ENCODE measurements at places on chromosomes 4 and X.
A peak's percentile ranks its signal among the peaks of the same experiment; 100 is the strongest.

- DNase-seq: no peak
These were observed 69.8 kb upstream of the RAI2 start for GRCh38 chrX:17930850-17931249.

DNA sequence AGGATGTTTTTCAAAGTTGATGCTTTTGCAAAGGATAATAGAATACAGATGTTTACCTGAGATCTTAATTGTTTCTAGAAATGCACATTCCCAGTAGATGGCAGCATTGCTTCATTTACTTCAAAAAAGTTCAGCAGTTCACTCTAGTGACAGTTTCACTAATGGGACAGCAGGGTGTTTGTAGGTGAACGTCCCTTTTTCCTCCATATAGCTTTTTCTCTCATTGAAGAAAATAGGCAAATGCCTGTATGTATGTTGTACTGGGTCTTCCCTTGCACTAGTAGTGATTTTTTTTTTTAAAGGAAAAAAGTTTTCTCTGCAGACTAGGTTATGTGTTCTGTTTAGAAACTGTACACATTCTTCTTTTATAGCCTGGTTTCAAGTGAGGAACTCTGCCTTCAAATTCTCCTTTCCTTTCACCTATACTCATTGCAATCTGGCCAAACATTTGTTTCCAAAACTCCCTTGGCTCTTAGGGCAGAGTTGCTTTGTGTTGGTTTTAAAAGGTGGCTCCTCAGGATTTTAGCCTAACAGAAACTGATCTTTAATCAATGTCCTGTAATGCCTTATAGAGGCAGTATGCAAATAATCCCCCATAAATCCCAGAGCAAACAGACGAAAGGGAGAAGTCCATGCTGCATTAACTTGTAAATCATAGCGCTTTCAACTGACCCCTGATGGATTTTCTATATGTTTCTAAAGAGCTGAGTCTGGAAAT lies 86.3 kb downstream of the EGF start:
- DNase-seq: peak; percentile 65

- DNase-seq: no peak
These were observed 34.2 kb downstream of the LDB2 start for GRCh38 chr4:16864199-16864598.

- DNase-seq: peak; percentile 9
These were observed 5.8 kb downstream of the PAPSS1 start for GRCh38 chr4:107714256-107714655.

- no peak for DNase-seq
These were observed 70.4 kb downstream of the LDB2 start for GRCh38 chr4:16827794-16828724.

GRCh38 chr4:2811830-2812611 lies 19.1 kb downstream of the SH3BP2 start:
- peak; percentile 78 for DNase-seq

DNA sequence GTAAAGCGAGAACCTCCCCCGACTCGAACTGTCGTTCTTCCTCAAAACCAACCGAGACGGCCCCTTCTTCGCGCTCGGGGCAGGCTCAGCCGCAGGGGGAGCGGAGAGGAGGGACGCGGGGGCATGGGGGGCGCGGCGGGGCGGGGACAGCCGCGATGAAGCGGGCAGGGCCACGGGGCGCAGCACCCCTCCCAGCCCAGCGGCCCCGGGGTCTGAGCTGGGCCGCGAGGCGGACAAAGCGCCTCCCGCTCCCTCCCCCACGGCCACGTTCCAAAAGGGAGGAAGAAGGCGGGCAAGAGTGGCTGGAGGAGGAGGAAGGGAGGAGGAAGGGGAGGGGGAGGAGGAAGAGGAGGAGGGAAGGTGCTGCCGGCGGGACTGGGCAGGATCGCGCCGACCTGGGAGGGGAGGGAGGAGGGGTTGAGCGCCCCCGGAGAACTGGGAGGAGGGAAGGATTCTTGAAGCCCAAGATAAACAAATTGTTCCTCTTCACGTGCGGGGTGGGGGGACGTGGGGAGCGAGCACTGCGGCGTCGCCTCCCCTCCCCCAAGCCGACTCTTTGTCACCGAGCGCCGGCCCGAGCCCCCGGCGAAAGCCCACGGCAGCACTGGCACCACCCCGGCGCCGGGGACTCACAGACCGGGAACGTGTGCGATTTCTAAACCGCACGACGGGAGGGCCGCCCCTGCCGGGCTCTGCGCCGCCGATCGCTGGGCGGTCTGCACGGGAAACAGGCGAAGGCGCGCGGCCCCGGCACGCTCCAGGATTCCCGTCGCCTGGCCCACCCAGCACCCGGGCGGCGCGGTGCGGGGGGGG lies 2.9 kb downstream of the MAML3 start:
- peak; percentile 93 for DNase-seq

GRCh38 chr4:128292349-128292748 lies 4.7 kb upstream of the PGRMC2 start:
- no peak for DNase-seq

DNA sequence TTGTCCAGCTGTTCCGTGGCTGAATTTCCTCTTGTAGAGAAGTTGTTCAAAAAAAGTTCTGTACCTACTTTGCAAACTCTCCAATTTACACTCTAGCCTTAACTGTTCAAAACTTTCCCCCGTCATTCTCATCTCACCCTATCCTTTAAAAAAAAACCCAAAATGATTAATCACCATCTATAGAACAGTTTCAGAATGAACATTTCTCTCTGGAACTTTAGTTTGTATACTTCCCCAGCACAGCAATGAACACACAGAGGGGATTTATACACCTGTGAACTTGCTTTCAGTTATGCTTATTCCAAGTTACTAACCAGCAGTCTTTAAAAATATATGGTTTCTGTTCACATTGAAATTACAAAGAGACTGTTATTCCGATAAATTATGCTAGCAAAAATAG lies 1.2 kb downstream of the GEMIN8 start:
- DNase-seq: no peak

GRCh38 chrX:135185795-135186443 lies 14.7 kb upstream of the CT55 start:
- peak; percentile 56 for DNase-seq

DNA sequence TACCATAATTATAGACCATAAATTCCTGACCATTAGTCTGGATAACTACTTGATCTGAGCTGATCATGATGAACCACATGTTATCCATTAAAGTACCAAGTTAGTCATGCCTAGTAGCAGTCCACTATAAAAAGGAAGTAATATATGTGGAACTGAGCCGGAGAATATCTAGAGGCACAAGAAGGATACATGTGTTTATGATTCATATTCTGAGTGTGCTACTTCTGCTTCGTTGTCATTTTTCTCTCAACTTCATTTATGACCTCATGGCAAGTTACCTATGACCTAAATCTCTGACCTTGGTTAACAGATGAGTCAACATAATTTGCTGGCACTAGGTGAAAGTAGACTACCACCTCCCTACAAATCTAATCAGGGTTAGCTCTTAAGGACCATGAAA lies 56.5 kb upstream of the ANKRD17 start:
- DNase-seq: peak; percentile 39

DNA sequence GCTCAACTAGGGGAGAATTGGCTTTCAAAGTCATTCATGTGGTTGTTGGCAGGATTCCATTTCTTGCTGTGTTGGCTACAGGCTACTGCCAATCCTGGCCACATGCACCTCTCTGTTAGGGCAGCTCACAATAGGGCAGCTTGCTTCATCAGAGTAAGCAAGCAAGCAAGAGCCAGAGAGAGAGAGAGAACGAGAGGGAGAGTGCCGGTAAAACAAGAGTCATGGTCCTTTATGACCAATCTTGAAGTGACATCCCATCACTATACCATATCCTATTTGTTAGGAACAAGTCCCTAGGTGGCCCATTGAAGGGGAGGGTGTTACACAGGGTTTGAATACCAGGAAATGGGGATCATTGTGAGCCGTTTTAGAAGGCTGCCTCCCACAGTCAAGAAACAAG lies 33.0 kb upstream of the TLR2 start:
- DNase-seq: no peak

DNA sequence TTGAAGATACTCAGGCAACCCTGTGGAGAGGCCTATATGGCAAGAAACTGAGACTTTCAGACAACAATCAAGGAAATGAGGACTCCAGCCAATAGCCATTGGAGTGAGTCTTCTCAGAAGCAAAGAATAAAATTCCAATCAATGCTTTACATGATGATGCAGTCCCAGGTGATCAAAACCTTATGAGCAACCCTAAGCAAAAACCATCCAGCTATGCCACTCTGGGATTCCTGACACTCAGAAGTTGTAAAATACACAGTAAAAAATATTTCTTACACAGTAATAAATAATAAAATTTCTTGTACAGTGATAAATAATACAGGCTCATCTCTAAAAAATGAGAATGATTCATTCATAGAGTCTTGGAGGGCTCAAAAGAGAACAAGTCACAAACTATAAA lies 150.6 kb downstream of the IL15 start:
- peak; percentile 22 for DNase-seq

GRCh38 chr4:41748074-41748570 lies 403 bp downstream of the PHOX2B start:
- peak; percentile 7 for DNase-seq

DNA sequence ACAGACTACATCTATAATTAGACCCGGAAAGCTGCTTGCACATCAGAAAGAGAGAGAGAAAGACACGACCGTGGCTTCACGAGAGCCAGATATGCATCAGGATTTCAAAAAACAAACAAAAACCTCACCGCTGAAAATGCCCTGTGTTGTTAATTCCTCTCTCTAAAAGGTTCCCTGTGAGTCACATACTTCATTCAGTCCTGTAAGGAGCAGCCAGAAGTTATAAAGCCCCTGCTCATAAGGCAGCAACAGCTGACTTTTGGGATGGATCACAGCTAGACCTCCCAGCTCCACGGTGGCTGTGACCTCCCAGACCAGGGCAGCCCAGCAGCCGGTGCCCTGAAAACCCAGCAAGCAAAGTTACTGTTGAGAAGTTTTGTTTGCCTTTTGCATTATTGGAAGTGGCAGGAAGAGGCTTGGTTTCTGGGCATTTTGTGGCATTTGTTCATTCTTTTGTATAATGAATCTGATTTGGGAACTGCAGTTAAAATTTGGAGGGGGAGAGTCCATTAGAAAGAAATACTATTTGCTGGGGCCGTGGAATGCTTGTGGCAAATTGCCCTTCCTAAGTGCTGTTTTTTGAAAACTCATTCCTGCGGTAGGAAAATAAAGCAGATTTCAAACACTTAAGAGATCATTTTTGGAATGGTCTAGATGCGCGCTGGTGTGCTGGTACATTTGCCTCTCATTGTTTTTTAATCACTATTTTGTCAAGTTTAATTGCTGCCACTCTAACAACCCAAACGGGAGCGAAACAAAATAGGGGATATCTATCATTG lies 520.4 kb downstream of the BCOR start:
- no peak for DNase-seq

GRCh38 chr4:52260514-52261210 lies 209.6 kb downstream of the SPATA18 start:
- no peak for DNase-seq

DNA sequence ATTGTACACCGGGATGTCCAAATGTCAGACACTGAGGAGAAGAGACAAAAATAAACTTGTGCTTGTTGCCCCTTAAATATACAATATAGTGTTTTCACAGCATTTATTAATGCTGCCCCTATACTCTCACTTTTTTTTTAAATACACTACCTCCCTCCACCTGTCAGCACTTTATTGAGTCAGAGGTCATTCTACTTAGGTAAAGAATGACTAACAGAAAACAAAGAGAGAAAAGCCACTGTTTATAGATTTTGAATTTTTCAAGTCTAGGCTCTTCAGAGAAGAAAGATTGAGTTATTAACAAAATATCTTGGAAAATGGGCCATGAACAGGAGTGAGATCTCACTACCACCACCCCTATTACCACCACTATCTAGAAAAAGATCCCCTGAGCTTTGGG lies 58.1 kb downstream of the NIPAL1 start:
- no peak for DNase-seq

- no peak for DNase-seq
These were observed 10.8 kb upstream of the POLA1 start for GRCh38 chrX:24682739-24683432.

DNA sequence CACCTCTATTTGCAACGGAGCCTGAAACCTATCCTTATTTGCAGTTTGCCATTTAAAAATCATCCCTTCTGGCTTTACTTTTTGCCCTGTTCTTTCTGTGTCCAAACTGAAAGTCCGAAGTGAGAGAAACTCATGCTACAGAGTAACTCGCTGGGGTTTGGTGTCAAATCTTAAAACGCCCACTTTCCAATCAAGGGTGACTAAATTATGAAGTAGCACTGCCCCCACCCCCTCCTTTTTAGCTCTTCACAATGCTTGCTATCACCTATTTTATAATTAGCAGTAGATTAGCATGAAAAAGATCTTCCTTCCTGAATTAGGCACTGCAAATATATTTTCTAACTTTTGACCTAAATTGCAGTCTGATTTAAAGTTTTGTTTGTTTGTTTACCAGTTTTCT lies 52.5 kb downstream of the VGLL1 start:
- no peak for DNase-seq

- no peak for DNase-seq
These were observed 359.6 kb downstream of the HS3ST1 start for GRCh38 chr4:11069083-11069482.

DNA sequence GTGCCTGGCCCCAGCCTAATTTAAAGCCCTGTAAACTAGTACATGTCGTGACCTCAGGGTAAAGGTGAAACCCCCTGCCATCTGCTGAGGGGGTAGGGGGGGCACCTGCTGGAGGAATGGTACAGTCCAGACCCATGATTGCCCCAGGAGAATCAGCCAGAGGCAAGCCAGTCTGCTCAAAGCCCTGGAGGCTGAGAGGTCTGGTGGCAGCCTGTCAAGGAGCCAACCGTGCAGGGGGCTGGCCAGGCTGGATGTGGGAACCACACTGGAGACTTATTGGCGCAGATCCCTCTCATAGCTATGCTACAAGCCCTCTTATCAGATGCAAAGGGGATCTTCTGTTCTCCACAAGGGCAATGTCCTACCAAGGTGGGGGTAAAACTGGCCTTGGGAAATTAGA lies 31.4 kb upstream of the PJA1 start:
- DNase-seq: no peak

DNA sequence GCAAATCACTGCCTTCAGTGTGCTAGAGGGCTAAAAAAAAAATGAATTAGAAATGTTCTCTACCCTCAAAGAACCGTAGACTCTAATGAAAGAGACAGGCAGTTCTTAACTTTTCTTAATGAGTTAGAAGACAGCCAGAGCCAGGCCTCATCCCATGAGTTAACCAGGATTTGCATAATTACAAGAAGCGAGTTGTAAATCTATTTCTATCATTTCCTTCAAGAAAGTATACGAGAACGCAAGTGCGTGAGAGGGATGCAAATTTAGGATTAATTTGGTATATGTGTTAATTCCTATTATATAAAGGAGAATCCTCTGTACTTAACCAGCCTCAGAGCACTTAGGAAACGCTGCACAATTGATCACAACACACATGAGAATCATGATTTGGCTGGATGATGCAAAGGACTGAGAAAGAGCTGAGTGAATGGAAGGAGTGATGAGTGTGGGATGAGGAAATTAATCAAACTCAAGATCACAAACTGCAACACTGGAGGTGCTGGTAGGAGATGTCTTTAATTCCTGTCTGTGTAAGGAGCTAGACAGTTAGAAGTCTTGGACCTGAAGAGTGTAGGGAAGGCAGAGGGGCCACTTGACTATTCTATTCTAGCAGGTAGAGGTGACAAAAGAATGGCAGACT lies 157.2 kb downstream of the ATP10D start:
- DNase-seq: no peak

- DNase-seq: peak; percentile 1
These were observed 121.8 kb upstream of the EDA2R start for GRCh38 chrX:66760651-66761050.

GRCh38 chr4:37533286-37534033 lies 152.7 kb downstream of the RELL1 start:
- no peak for DNase-seq

Measured in GM03348 (cell line).